T-cell (primary cell): ENCODE measurements at places on chromosomes 2 and 18. TPM values are rescaled to one million over a fixed set of nuclear protein-coding genes. Genes with fewer than 3 reads are reported as not detected.

The SKA1 gene
- total RNA-seq, result 0.39 TPM

- no peaks in the 10 kb centered on the region for H3K36me3 ChIP-seq
- H3K27ac ChIP-seq, result no peak overlapping the region
- H3K4me3 ChIP-seq, result no peak overlapping the region
- H3K27me3 ChIP-seq, result no peaks in the 10 kb centered on the region
- H3K4me1 ChIP-seq, result no peaks in the 10 kb centered on the region
Measured at GRCh38 chr2:64151476-64151875, 7.3 kb upstream of the PELI1 start.

The PKDCC gene
- total RNA-seq, result 1.0 TPM

GRCh38 chr2:135636982-135637381, 104.7 kb upstream of the UBXN4 start:
- DNase-seq, result no peak
- no peak overlapping the region for H3K4me3 ChIP-seq
- H3K4me1 ChIP-seq, result no peaks in the 10 kb centered on the region
- H3K36me3 ChIP-seq, result peaks cover 5% of the 10 kb centered on the region
- no peak overlapping the region for H3K27ac ChIP-seq

DNA sequence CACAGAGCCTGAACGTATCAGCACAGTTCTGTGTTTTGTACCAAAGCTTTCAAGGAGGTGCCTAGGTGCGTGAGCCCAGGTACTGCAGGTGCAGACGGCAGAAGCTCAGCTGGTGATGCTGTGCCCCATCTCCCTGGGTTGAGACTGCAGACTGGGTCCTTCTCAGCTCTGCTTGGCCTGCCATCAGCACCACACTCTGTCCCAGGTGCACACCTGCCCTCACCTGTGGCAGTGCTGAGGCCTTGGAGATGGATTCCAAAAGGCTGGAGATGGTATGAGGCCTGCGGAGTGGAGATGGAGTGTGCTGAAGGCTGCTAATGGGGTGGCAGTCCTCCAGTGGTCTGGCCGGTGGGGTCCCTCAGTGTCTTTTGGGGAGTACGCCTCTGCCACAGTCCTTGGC, 9.3 kb downstream of the LDLRAD4 start:
- H3K36me3 ChIP-seq, result no peaks in the 10 kb centered on the region
- DNase-seq, result no peak
- H3K27ac ChIP-seq, result no peak overlapping the region
- H3K4me3 ChIP-seq, result no peak overlapping the region
- no peaks in the 10 kb centered on the region for H3K27me3 ChIP-seq
- peaks cover 6% of the 10 kb centered on the region for H3K4me1 ChIP-seq

GRCh38 chr2:52113338-52113737, 1081.4 kb upstream of the NRXN1 start:
- H3K27ac ChIP-seq, result no peak overlapping the region
- no peaks in the 10 kb centered on the region for H3K27me3 ChIP-seq
- DNase-seq, result no peak
- no peaks in the 10 kb centered on the region for H3K4me1 ChIP-seq

The EIF4E2 gene
- 58.2 TPM for total RNA-seq

DNA sequence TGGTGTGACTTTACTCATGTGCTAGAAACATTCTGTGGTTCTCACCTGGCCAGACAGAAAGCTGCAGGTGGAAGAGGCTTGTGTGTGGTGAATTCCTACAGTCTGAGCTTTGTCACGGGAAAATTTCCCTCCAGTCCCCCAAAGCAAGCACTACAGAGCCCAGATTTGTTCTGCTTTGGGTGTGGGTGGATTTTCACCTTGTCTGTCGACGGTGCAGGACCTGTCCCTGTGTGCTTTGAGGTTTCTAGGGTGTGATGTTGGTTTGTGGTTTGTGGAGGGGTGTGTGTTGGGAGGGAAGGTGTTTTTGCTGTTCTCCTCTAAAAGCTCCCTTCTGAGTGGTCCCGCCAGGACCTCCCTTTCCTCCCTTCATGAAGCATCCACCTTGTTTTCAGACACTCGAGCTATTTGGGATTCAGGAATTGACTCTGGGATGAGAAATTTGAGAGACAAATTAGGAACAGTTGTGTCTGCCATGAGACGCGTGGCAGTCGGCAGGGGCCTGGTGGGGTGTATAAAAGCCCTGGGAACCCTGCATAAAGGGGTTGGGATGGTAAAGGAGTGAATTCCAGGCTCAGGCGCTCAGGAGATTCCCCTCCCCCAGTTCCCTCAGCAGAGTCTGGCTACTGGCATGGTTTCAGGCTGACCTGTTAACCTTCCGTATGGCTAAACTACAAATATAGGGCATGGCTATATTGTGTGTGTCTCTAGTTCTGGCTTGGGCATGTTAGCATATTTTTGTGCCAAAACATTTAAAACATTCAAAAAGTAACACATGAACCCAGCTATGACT, 65.5 kb downstream of the DGKD start:
- H3K4me3 ChIP-seq, result peak overlapping the region; percentile 44
- peaks cover 58% of the 10 kb centered on the region for H3K4me1 ChIP-seq
- H3K27me3 ChIP-seq, result no peaks in the 10 kb centered on the region
- H3K36me3 ChIP-seq, result peaks cover 7% of the 10 kb centered on the region

The ACAA2 gene
- total RNA-seq, result 32.1 TPM

The C2orf81 gene
- 8.7 TPM for total RNA-seq

- no peaks in the 10 kb centered on the region for H3K27me3 ChIP-seq
- DNase-seq, result no peak
- H3K27ac ChIP-seq, result no peak overlapping the region
- no peak overlapping the region for H3K4me3 ChIP-seq
Measured at GRCh38 chr2:96955762-96956161, 30.6 kb downstream of the FAM178B start.

GRCh38 chr2:51778806-51779205, 746.9 kb upstream of the NRXN1 start:
- no peak overlapping the region for H3K4me3 ChIP-seq
- no peaks in the 10 kb centered on the region for H3K27me3 ChIP-seq
- no peaks in the 10 kb centered on the region for H3K36me3 ChIP-seq
- no peak overlapping the region for H3K27ac ChIP-seq

The GCG gene
- not detected for total RNA-seq

GRCh38 chr2:207176247-207176646, 10.5 kb upstream of the KLF7 start:
- H3K36me3 ChIP-seq, result no peaks in the 10 kb centered on the region
- no peak overlapping the region for H3K27ac ChIP-seq
- no peaks in the 10 kb centered on the region for H3K27me3 ChIP-seq
- H3K4me1 ChIP-seq, result no peaks in the 10 kb centered on the region

- no peak overlapping the region for H3K27ac ChIP-seq
- H3K27me3 ChIP-seq, result no peaks in the 10 kb centered on the region
- no peaks in the 10 kb centered on the region for H3K4me1 ChIP-seq
- H3K36me3 ChIP-seq, result no peaks in the 10 kb centered on the region
- H3K4me3 ChIP-seq, result no peak overlapping the region
Measured at GRCh38 chr2:205245652-205246051, 436.6 kb upstream of the NRP2 start.

The PLGLB2 gene
- 1.9 TPM for total RNA-seq

- no peak overlapping the region for H3K27ac ChIP-seq
- no peaks in the 10 kb centered on the region for H3K4me1 ChIP-seq
- no peak overlapping the region for H3K4me3 ChIP-seq
- no peaks in the 10 kb centered on the region for H3K27me3 ChIP-seq
Measured at GRCh38 chr2:122525336-122525735, 769.9 kb downstream of the TSN start.

DNA sequence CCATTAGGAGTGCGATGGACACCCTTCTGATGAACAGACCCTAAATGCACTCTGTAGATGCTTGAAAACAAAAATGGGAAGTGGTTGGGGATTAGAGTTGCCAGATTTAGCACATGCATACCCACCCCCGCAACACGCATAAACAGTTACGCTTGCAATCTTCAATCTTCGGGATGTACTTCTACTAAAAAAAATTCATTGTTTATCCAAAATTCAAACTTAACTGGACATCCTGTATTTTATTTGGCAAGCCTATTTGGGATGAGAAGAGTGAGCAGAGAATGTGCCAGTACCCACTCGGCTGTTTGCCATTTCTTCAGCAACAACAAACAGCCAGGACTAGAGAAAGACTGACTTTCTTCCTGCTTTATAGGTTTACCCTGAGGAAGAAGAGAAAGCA, 18.4 kb downstream of the KIAA2012 start:
- no peak overlapping the region for H3K4me3 ChIP-seq
- no peak for DNase-seq
- no peaks in the 10 kb centered on the region for H3K27me3 ChIP-seq

The SLC8A1 gene
- total RNA-seq, result 0.13 TPM

The NYAP2 gene
- total RNA-seq, result not detected
